ENCODE measurements at places on chromosomes 2 and 18.
A peak's percentile ranks its signal among the peaks of the same experiment; 100 is the strongest.

- DNase-seq: no peak
These were observed 77.9 kb upstream of the GLS start for GRCh38 chr2:190802626-190803209.

GRCh38 chr2:4628998-4629501, 925.7 kb downstream of the DCDC2C start:
- peak; percentile 99 for DNase-seq

DNA sequence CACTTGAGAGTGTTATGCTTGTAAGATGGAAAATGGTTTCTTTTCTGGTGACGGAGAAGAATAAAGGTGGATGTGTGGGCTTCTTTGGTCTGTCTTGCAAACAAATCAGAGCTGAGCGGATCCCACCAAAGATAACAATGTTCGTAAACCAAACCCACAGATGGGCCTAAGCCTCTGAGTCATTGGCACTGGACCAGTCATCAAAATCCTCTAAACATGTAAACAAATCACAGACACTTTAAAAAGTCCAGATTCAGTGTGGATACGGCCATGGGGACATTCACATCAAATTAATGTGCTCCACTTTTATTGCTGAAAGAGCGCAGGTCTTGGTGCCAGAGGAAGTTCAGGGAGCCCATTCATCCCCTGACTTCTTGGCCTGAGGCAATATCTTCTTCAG, 60.5 kb upstream of the TMEM200C start:
- no peak for DNase-seq

- no peak for DNase-seq
These were observed 733 bp downstream of the C2orf74 start for GRCh38 chr2:61162721-61163120.

DNA sequence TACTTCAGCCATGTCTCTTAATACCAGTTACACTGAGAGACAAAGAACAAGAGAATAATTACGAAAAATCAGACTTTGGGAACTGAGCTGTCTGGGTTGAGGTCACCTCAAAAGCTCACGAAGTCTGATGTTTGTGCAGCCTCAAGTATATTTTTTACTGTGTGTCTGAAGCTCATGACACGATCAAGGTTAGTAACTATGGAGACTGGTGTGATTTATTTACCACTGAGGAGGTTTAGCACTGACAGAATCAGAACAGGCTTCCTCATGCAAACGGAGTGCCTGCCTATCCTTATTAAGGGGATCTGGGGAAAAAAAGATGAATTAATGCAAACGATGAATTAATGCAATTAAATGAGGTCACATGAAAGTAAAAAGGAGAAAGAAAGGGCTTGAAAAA, 61.1 kb upstream of the RAPH1 start:
- DNase-seq: no peak

DNA sequence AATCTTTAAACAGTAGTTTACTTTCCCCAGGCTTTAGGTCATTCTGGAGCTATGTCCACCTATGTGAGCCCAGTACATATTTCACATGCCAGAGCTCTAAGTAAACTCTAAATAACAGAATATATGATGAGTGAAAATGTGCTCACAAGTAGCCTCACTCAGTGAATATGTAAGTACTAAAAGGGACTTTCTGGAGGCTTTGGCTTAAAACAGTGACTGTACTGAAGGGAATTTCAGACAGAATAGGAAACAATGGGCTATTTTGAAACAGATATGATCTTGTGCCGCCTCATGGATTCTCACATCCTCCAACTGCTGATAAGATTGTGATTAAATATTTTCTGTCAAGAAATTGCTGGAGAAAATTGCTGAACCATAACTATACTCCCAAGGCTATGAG, 747.9 kb downstream of the SOCS6 start:
- DNase-seq: no peak

DNA sequence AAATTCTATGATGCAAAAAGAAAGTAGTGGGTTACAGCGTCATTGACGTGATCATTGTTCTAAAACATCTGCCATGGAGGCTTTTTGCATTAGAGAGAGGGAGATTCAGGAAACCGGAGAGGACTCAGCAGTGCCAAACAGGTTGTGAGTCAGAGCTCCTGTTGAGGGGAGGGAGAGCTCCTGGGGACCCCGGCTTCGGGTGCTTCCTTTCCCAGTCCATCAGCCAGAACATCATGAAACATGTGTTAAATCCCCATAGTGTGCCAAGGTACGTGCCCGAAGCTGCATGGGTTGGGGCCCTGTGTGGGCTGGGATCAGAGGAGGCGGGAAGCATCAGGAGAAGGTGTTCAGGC, 791 bp upstream of the CYRIA start:
- DNase-seq: no peak

GRCh38 chr2:72081451-72081850, 66.2 kb downstream of the CYP26B1 start:
- DNase-seq: no peak

- no peak for DNase-seq
These were observed 66.5 kb downstream of the RIT2 start for GRCh38 chr18:43049021-43049420.

GRCh38 chr2:216501854-216502253, 3.2 kb downstream of the RPL37A start:
- DNase-seq: no peak

GRCh38 chr18:47175283-47175897, 774 bp downstream of the IER3IP1 start:
- no peak for DNase-seq

DNA sequence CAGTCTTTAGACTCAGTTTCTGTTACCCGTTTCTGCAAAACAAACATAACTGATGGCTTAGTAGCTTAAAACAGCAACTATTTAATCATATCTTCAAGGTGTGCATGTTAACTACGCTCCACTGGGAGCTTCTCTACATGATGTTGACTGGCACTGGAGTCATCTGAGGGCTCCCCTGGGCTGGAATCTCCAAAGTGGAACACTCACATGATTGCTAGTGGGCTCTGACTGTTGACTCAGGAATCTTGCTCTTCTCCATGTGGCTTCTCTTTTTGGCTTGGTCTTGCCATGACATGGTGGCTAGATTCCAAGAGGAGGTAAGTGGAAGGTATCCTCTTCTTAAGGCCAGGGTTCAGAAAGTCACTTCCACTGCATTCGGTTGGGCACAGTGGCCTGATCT, 160.8 kb downstream of the PMAIP1 start:
- DNase-seq: no peak

DNA sequence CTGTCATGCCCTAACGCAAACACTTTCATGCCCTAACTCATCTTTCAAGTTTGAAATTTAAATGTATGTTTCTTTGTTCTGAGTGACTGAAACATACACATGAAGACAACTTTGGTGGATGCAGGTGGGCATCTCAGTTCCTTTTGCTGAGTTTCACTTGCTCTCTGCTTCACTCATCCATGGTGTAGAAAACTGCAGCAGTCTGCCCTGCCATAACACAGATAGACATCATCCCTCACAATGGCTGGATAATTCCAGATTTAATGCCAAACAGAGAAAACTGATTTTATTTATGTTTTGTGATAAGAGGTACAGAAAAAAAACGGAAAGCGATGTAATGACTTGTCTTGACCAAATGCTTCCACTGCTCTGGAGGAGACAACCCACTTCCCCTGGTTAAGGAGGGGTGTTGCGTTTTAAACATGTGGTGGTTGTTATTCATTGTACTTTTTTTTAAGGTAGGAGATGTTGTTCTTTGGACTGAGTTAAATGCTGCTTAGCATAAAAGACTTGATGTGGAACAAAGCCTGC, 70.4 kb downstream of the RHBDD1 start:
- no peak for DNase-seq

- DNase-seq: no peak
These were observed 233.2 kb downstream of the CNTNAP5 start for GRCh38 chr2:124258140-124258880.

DNA sequence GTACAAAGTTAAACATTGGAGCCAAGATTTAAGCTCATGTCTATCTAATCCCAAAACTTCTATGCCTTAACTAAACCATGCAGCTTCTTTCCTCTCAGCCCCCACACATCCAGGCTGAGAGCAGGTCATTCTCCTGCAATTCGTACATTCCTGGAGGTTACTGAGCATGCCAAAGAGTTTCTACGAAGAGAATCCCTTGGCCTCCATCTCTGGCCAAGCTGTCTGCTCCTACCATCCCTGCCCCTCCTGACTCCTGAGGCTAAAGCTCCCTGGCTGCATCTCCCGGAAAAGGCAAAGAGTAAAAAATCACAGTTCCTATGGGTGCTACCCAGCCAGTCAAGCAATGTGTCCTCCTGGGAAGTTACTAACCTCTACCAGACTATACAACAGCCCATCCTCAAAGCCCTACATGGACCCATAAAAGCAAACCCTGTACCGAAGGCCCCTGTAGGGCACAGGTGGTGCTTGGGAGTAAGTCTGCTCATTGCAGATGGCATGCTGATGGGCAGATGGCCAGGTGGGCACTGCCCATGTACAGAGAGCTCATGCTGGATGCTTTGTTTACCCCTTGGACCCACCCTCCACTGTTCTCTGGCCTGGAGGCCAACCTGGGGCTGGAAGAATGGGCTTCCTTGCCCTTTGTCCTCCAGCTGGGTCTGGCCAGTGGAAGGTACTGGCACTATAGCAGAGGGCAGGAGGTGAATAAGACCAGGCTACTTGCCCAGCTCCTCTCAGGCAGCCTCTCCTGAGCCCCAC, 99.5 kb downstream of the TTC32 start:
- no peak for DNase-seq

- DNase-seq: no peak
These were observed 174.9 kb downstream of the SOX11 start for GRCh38 chr2:5867056-5867455.

- no peak for DNase-seq
These were observed 137.0 kb downstream of the UBE2E3 start for GRCh38 chr2:181117206-181117925.

DNA sequence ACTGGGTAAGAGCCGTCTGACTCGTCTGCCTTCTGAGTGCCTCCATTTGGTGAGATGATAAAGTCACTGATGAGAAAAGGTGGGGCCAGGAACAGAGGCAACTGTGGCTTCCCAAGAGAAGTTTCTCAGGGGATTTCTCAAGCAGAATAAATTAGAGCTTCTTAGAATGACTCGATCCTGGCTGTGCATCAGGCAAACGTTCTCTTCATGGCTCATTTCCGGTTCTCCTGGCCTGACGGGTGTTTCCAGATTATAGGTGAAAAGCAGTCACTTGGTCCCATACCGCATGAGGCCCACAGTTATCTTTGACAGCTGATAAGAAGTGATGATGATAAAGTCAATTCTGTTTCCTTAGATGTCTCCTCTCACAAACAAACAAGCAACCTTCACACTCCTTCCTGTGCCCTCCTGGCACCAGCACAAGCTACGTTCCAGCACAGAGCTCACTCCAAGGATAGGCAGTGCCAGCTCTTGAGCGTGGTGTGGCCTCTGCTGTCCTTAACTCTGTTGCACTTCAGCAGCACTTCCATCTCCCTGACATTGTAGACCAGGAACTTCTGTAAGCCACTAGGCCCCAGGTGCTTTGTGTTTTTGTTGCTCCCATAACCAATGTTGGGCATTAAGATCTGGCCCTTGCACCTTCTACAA, 37.8 kb upstream of the KCNF1 start:
- DNase-seq: no peak

- DNase-seq: no peak
These were observed 6.1 kb downstream of the GPR17 start for GRCh38 chr2:127651971-127652550.

DNA sequence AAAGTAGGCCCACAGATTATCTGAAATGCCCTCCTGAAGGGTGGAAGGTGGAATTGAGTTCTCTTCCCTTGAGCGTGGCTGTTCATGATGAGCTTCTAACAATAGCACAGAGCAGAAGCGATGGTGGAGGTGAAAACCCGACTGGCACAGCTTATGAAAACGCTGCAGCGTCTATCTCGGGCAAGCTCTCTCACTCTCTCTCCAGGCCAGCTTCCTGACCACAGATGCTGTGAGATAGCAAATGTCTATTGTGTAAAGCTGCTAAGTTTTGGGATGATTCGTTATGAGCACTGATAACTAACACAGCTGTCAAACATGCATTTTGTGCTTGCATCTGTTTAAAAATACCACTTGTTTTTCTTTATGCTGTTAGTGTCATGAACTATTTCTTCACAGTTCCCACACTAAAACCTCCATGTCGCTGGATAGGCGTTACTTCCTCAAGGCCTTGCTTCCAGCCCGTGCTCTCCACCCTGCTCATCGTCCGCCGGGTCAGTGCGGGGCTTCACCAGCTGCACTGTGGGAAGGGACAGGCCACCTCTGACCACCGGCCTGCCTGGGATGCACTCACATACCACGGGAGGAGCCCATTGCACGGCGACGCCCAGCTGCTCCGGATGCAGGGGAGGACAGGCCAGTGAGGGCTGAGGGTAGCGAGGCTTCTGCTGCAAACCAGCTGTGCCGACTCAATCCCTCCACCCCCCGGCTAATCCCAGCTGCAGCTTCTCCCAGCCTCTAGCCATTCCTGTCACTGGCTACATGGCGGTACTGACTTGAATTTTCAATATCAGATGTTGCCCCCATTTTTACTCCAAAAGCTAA, 60.0 kb upstream of the OTOS start:
- DNase-seq: no peak

GRCh38 chr2:143463719-143464118, 334.5 kb downstream of the ARHGAP15 start:
- no peak for DNase-seq

DNA sequence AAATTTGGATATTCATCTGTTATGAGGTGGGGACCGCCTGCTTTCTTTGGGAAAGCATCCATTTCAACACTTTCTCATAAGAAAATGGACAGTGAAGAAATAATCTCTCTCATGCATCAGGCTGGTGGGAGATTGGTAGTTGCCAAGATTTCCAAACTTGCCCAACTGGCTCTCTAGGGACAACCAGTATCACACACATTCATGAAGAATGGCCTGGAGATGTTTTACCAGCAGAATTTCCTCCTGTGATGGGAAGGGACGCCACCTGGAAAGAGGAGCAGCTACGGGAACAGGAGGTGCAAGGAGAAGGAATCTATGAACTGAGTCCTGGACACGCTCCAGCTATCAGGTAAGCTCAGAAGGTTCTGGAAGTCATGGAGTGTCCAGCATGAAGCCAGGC, 39.4 kb downstream of the LIPG start:
- no peak for DNase-seq

DNA sequence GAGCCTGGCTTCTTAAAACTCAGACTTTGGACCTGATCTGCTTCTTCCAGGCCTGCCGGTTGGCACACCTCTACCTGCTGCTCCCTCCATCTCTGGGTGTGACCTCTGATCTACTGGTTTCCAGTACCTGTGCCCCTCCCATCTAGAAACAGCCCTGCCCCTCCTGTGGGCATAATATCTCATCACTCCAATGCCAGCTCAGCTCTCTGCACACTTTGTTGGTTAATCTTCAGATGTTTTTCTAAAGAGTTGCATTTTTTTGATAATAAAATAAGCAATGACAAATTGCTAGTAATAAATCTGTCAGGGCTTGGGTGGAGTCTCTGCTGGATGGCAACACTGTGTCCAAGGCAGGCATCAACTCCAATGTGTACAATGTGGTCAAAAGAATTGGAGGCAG, 89.6 kb upstream of the PPP1CB start:
- DNase-seq: no peak

- DNase-seq: no peak
These were observed 32.9 kb upstream of the INHBB start for GRCh38 chr2:120312860-120313694.

GRCh38 chr2:85999061-85999831, 106.4 kb downstream of the POLR1A start:
- DNase-seq: no peak

GRCh38 chr2:225574582-225575138, 175.2 kb downstream of the NYAP2 start:
- DNase-seq: no peak
